ENCODE measurements at places on chromosomes 2 and 18. TPM values are rescaled to one million over a fixed set of nuclear protein-coding genes. Genes with fewer than 3 reads are reported as not detected.
A peak's percentile ranks its signal among the peaks of the same experiment; 100 is the strongest.

DNA sequence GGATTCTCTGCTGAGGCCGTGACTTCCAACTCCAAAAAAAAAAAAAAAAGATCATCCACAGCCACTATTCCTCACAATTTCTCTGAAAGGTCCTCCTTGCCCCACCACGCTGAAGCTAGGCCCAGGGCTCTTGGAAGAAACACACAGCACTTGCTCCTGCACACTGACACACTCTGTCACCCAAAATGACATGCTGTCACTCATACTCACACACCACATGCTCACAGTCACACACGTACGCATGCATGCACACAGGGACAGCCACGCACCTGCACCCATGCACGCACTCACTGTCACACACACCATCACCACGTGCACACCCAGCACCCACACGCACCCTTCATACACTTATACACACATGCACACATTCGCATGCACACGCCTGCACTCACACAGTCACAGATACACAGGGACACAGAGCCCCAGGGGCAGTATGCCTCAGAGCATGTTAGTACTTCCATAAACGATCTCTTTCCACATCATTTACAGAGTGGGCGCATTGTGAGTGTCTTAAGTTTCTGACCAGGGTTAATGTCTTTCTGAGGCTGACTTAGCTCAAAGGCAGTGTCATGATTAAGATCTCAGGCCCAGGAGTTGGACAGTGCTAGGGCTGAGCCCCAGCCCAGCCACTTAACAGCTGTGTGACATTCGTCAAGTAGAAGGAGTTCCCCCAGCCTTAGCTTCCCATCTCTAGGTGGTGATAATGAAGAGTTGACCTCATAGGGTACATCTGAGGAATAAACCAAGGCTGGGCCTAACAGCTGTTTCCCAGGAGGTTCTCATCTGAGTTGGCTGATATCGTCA lies 93.4 kb downstream of the GLI2 start:
- no peaks in the 10 kb centered on the region for H3K36me3 ChIP-seq
- H3K4me3 ChIP-seq: no peak overlapping the region
- peaks cover 20% of the 10 kb centered on the region for H3K4me1 ChIP-seq

Gene CYP27A1
- polyA plus RNA-seq: 16.2 TPM

GRCh38 chr2:26702025-26702424 lies 9.5 kb downstream of the KCNK3 start:
- DNase-seq: no peak
- peaks cover 12% of the 10 kb centered on the region for H3K27me3 ChIP-seq

- no peaks in the 10 kb centered on the region for H3K27me3 ChIP-seq
- H3K4me1 ChIP-seq: no peaks in the 10 kb centered on the region
- no peak overlapping the region for H3K27ac ChIP-seq
Observed at GRCh38 chr2:7517088-7517487, 599.9 kb downstream of the RNF144A start.

GRCh38 chr18:59242906-59243305 lies 22.9 kb downstream of the GRP start:
- no peaks in the 10 kb centered on the region for H3K4me1 ChIP-seq
- no peaks in the 10 kb centered on the region for H3K36me3 ChIP-seq
- DNase-seq: no peak
- H3K27me3 ChIP-seq: peaks cover 13% of the 10 kb centered on the region
- H3K4me3 ChIP-seq: no peak overlapping the region
- no peak overlapping the region for H3K27ac ChIP-seq

GRCh38 chr2:122390406-122390805 lies 635.0 kb downstream of the TSN start:
- H3K27me3 ChIP-seq: no peaks in the 10 kb centered on the region
- H3K27ac ChIP-seq: no peak overlapping the region
- H3K4me3 ChIP-seq: no peak overlapping the region
- DNase-seq: no peak

DNA sequence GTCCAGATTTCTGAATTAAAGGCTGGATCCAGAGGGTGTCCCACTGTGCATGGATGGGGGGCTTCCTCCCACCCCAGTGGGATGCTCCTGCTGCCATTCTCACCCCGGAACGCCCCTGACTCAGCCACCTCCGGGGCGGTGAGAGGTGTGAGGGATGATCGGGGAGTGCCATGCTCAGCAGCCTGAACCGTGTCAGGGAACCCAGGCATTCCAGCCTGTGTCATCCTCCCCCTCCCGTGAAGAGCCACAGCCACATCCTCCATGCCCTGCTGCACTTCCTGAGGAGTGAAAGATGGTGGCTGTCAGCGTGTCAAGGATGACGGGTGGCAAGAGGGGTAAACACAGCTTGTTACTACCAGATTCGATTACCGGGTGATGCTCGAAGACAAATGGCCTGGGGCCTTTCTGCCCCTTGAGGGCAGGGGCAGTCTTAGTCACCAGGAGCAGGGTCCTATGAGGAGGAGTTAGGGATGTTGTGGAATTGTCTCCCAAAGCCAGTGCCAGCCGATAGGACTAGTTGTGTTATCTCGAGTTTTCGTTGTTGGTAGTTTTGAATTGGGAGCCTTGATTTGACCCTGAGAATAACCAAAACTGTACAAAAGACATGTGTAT lies 80.8 kb downstream of the TCF7L1 start:
- DNase-seq: no peak
- H3K4me1 ChIP-seq: peaks cover 9% of the 10 kb centered on the region
- H3K36me3 ChIP-seq: no peaks in the 10 kb centered on the region

DNA sequence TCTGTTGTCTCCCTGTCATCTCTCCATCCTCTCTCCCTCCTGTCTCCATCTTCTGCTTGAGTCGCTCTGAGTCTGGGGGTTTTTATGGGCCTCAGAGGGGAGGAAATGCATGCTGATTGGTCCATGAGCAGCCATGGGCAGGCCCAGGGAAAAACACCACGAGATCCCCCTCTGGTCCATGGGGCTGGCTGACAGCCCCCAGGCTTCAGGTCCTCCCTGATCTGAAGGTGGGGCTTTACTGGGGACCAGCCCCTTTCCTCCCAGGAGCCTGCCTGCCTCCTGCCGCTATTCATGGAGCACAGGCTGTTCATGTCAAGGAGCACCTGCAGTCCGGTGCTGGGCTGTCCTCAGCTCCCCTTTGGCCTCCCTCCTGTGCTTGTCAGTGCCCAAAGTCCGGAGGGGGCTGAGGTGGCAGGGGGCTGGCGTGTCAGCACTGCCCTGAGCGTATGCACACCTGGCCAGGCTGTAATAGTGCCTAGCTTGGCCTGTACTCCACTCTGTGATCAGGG lies 59.6 kb upstream of the DLX2 start:
- DNase-seq: no peak
- H3K4me3 ChIP-seq: no peak overlapping the region
- H3K27ac ChIP-seq: no peak overlapping the region
- peaks cover 8% of the 10 kb centered on the region for H3K27me3 ChIP-seq
- no peaks in the 10 kb centered on the region for H3K4me1 ChIP-seq

Gene TNFRSF11A
- 0.45 TPM for polyA plus RNA-seq

- DNase-seq: no peak
- H3K4me3 ChIP-seq: no peak overlapping the region
- no peaks in the 10 kb centered on the region for H3K27me3 ChIP-seq
- no peaks in the 10 kb centered on the region for H3K4me1 ChIP-seq
- no peak overlapping the region for H3K27ac ChIP-seq
Observed at GRCh38 chr2:150873396-150873772, 385.9 kb upstream of the RND3 start.

DNA sequence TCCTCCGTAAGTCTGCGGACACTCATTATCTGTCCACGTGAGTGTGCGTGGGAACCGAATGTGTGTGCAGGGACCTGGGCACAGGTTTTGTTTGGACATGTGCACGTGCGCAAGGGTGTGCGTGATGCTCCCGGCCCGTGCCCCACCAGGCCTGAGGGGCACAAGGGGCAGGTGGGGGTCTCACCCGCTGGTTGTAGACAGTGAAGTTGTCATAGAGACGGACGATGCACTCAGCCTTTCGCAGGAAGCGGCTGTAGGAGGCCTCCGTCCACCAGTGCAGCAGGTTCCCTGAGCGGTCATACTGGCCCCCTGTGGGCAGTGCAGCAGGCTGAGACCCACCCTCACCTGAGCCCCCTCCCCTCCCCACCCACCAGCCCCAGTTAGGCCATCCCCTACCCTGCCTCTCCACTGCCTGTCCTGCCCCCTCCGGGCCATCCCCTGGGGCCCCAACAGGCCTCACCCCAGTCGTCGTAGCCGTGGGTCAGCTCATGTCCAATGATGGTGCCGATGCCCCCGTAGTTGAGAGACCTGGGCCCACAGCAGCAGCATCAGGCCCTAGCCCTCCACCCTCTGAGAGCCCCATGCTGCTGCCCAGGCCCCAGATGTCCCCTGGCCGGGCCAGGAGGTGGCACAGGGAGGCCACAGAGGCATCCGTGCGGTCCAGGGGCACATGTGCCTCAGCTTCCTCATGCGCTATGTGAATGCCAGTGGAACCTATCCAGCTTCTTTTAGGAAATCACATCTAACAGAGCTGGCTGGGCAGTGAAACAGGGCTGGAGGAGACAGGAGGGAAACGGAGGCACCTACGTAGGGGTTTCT lies 6.1 kb downstream of the ECEL1 start:
- H3K4me1 ChIP-seq: no peaks in the 10 kb centered on the region
- H3K27ac ChIP-seq: no peak overlapping the region
- H3K27me3 ChIP-seq: peaks cover 10% of the 10 kb centered on the region
- DNase-seq: no peak

DNA sequence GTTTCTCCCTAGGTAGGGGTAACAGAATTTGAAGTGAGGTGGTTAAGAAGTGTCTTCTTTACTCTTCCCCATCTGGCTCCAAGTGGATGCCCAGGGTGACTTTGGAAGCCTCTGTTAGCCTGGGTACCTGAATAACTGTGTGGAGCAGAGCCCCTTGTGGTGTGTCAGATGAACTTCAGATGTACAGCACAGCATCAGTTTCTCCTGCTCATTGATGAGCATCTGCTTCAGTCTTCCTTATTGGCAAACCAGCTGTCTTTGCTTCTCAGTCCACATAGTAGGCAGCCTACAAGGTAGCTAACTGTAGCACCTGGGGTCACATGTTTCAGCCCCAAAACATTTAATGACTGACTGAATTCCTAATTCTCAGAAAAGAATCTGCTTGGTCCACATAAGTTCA lies 56.2 kb upstream of the ATP8B1 start:
- no peak overlapping the region for H3K27ac ChIP-seq
- H3K36me3 ChIP-seq: no peaks in the 10 kb centered on the region
- no peaks in the 10 kb centered on the region for H3K27me3 ChIP-seq

GRCh38 chr2:46719487-46719886 lies 196.1 kb downstream of the MCFD2 start:
- no peaks in the 10 kb centered on the region for H3K36me3 ChIP-seq
- peak overlapping the region; percentile 37 for H3K27ac ChIP-seq
- peaks cover 19% of the 10 kb centered on the region for H3K4me1 ChIP-seq
- peak; percentile 78 for DNase-seq
- no peaks in the 10 kb centered on the region for H3K27me3 ChIP-seq
- no peak overlapping the region for H3K4me3 ChIP-seq

GRCh38 chr2:16559278-16560067 lies 106.2 kb downstream of the CYRIA start:
- H3K27me3 ChIP-seq: no peaks in the 10 kb centered on the region
- H3K27ac ChIP-seq: no peak overlapping the region
- no peak for DNase-seq
- no peaks in the 10 kb centered on the region for H3K36me3 ChIP-seq
- no peak overlapping the region for H3K4me3 ChIP-seq
- no peaks in the 10 kb centered on the region for H3K4me1 ChIP-seq

DNA sequence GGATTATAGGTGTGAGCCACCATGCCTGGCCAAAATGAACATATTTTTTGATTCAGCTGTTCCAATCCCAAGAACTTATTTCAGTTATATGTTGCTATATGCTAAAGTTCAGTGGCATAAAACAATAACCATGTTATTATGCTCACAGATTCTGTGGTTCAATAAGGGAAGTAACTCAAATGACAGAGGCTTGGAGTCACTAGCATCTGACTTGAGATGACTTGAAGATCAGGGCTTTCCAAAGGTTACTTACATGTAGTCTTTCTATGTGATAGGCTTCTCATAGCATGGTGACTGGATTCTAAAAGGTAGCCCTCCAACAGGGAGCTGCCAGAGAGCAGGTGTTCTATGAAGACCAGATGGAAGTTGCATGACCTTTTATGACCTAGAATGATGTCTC lies 17.2 kb downstream of the CLK1 start:
- no peaks in the 10 kb centered on the region for H3K27me3 ChIP-seq
- no peak for DNase-seq
- H3K4me3 ChIP-seq: no peak overlapping the region
- no peaks in the 10 kb centered on the region for H3K4me1 ChIP-seq

Gene CCDC85A
- polyA plus RNA-seq: 0.05 TPM

Gene ACKR3
- 1.5 TPM for polyA plus RNA-seq

Gene POTEI
- polyA plus RNA-seq: not detected

GRCh38 chr2:235690809-235691450 lies 197.1 kb downstream of the AGAP1 start:
- H3K4me1 ChIP-seq: no peaks in the 10 kb centered on the region
- H3K27me3 ChIP-seq: no peaks in the 10 kb centered on the region

Gene SP140L
- polyA plus RNA-seq: 15.7 TPM

Gene PLCL1
- 0.48 TPM for polyA plus RNA-seq

DNA sequence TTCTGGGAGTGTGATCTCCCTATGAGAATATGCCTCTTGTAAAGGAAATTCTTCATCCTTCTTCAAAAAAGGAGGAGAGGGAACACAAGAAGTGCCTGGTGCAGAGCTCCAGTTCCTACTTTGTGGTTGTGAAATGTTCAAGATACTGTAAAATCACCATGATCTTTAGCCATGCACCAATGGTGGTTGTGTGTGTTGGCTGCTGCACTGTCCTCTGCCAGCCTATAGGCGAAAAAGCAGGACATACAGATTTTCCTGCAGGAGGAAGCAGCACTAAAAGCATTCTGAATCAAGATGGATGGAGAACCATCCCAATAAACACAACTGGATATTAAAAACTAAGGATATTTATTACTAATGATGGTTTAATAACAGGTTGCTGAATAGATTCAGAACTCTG lies 6.2 kb upstream of the KLHL14 start:
- H3K27me3 ChIP-seq: no peaks in the 10 kb centered on the region
- H3K4me3 ChIP-seq: no peak overlapping the region
- no peak overlapping the region for H3K27ac ChIP-seq

DNA sequence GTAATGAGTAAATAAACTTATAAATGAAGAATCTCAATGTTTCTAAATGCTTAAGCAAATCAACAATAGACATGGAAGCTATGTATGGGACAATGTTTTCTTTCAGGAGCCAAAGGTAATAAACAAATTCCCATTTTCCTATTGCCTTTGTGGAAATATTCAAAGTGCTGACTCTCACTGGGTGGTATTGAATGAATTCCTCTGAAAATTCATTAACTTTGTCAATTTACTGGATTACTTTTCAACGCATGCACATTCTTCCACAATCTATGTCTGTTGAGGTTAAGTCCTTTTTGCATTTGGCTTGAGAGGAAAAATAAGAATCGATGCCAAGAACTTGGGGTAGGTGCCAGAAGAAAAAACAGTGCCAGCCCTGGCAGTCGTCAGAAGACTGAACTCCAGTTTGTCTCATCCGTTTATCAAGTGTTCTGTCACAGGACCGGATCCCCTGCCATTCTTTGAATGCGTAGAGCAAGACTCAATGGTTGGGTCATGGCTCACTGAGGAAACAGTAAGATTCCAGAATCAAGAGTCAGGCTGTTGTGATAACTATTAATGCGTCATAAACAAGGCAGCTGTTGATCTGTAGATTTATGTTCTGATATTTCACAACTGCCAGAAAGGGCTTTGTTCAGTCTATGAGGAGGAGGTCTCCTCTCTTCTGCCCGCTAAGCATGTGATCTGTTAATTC lies 133.3 kb downstream of the GFPT1 start:
- H3K4me3 ChIP-seq: no peak overlapping the region
- H3K27ac ChIP-seq: peak overlapping the region; percentile 58

Gene CYTIP
- 0.17 TPM for polyA plus RNA-seq

Gene CDKL4
- polyA plus RNA-seq: 0.18 TPM

GRCh38 chr2:168340931-168341330 lies 93.5 kb upstream of the STK39 start:
- H3K27ac ChIP-seq: no peak overlapping the region
- H3K4me1 ChIP-seq: peaks cover 2% of the 10 kb centered on the region
- no peaks in the 10 kb centered on the region for H3K27me3 ChIP-seq
- H3K36me3 ChIP-seq: no peaks in the 10 kb centered on the region
- no peak overlapping the region for H3K4me3 ChIP-seq
- no peak for DNase-seq

Gene NEB
- 0.26 TPM for polyA plus RNA-seq

Gene LRRTM1
- not detected for polyA plus RNA-seq
